Upper lobe of right lung (tissue), 1 donor: ENCODE measurements at places on chromosomes 13 and 19. TPM values are rescaled to one million over a fixed set of nuclear protein-coding genes. Genes with fewer than 3 reads are reported as not detected.

- no peak for DNase-seq
Measured at GRCh38 chr13:102680842-102681740, 13.8 kb downstream of the METTL21C start.

GRCh38 chr13:64591971-64592370, 2638.2 kb downstream of the PCDH9 start:
- no peak for DNase-seq

GRCh38 chr19:15253513-15253912, 21.3 kb upstream of the EPHX3 start:
- DNase-seq: no peak

GRCh38 chr13:64617231-64617630, 2612.9 kb downstream of the PCDH9 start:
- DNase-seq: no peak

GRCh38 chr19:54517483-54517882, 14.9 kb downstream of the LAIR2 start:
- DNase-seq: no peak

GRCh38 chr19:47447470-47448359, 24.0 kb downstream of the SLC8A2 start:
- peak; percentile 79 for DNase-seq

Gene ZNF30
- 4.8 TPM for total RNA-seq

Gene DAZAP1
- total RNA-seq: 98.7 TPM

Gene ZNF20
- 3.3 TPM for total RNA-seq

GRCh38 chr19:19477705-19478383, 37.5 kb downstream of the TSSK6 start:
- peak; percentile 76 for DNase-seq

- no peak for DNase-seq
Measured at GRCh38 chr19:32457571-32458158, 52.1 kb downstream of the DPY19L3 start.

DNA sequence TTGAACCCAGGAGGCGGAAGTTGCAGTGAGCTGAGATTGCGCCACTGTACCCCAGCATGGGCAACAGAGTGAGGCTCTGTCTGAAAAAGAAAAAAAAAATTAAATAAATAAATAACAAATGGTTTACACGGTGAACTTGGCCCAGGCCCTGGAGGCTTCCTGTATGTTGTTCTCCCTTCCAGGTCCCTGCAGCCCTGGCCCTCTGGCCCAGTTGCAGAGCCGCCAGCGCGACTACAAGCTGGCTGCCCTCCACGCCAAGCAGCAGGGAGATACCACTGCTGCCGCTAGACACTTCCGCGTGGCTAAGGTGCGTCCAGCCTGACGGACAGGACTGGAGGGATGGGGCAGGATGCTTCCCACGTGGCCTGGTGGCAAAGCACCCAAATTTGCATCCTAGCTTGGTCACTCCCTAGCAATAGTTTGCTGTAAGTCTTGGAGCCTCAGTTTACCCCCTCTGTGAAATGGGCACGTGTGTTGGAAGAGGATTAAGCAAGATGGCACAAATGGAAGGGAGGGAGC, 11.9 kb downstream of the CC2D1A start:
- no peak for DNase-seq

DNA sequence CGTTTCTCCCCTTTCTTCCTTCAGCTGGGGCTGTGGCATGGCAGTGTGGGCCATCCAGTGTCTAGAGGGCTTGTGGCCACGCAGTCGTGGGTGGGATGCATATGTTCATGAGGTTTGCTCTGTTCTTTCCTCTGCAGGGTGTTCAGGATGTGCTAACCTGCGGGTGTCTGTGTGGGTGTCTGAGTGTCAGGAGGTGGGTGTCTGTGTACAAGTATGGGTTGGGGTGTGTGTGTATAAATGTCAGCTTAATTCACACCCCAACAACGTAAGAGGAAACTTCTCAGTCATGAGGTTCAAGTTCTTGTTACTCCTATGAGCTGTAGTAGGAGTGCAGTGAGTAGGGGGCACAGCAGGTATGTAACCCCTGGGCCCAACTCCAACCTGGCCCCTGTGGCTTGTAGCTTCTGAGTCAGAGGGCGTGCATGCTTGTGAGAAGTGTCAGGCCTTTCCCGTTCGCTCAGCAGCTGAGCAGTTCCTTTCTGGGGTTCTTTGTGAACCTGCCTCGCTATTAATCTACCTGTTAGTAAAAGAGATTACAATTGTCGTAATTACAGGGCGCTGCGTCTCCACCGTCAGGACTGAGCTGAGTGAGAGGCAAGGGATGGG, 49.1 kb downstream of the NFIX start:
- no peak for DNase-seq

DNA sequence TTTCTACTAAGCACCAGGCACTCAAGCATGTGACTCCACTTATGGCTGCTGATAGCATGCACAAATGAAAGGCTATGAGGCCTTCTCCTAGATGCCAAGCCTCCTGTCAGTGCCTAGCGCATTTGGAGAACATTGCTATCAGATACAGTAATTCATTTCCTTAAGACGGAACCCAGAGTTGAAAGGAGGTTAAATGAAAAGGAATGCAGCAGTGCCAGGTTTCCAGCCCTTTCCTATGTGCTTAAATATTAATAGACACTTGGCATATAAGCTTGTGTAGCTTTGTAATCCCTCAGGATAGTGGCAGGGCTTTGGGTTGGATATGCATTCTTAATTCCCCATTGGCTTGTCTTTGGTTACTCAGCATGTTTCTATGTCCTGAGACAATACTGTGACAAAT, 140.1 kb upstream of the FRY start:
- no peak for DNase-seq

DNA sequence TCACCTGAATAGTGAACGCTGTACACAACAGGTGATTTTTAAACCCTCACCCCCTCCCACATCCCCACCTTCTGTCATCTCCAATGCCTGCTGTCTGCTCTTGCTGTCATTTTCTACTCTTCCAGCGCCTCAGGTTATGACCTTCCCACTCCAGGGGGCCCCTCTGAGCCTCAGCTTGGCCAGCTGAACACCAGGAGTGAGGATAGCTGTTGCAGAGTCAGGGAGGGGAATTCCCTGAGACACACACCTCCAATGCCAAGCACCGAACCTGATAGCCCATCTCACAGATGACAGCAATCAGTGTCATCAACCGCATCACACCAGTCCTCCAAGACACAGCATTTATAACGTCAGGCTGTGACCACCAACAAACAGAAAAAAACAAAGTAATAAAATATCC, 193.5 kb downstream of the ZNF536 start:
- DNase-seq: no peak

- no peak for DNase-seq
Measured at GRCh38 chr13:27500806-27501534, 50.6 kb upstream of the MTIF3 start.

Gene SPTBN4
- total RNA-seq: 1.5 TPM

- DNase-seq: no peak
Measured at GRCh38 chr13:28379371-28380083, 115.4 kb downstream of the FLT1 start.

Gene FPR3
- total RNA-seq: 41.0 TPM

DNA sequence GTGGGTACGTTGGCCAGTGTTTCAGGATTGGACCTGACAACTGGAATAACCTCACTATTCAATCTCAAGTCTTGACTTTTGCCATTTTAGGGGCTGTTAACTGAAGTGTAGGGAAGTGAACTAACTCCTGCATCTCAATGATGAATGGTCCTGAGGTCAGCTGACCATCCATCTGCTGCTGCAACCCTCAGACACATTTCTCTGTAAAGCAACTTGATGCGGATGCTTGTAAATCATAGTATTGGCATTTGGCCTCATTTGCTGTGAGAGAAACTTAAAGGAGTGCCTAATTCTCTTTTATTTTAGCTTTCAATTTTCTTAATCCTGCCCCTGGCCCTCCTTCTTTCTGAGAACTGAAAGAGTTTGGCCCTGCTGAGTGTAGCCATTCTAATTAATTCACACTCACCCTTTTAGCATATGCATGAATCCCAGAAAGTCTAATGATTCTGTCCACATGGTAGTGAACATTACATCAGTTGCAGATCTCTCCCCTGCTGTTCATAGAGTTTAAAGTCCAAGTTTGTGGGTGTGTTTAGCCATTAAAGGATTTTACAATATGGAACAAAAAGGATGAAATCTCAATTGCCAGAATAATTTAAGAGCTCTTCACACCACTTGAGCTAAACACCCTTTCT, 1531.4 kb upstream of the SLC10A2 start:
- DNase-seq: no peak

DNA sequence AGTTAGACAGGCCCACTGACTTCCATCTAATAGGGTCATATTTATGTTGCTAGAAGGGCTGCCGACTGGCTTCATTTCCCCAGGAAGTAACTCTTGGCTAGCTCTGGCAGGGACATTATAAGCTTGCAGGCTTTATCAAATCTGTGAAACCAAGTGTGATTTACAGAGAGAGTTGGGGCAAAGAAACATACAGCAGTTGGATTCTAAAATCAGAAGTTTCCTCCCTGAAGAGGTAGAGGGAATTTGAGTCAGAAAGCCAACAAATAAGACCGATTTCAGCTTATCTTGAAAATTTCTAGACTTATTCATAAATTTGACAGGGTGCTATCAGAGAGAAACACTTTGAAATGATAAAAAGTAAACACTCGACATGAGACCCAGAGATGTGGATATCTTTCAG, 407.8 kb downstream of the OLFM4 start:
- DNase-seq: no peak

DNA sequence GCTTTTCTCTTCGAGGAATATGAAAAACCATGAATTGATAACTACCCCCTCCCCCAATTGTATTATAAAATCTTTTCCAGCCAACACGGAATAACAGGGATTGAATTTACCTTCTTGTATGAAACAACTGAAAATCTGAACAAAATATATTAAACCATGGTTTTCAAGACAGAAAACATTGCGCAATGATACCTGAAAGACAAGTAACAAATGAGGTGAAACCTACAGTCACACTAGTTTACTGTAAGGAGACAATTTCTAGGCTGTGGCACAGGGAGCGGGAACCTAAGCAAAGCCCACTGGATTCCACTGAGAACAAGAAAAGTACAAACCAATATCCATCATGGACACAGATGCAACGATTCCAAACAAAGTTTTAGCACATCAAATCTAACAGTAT, 53.4 kb downstream of the ZNF283 start:
- DNase-seq: no peak

DNA sequence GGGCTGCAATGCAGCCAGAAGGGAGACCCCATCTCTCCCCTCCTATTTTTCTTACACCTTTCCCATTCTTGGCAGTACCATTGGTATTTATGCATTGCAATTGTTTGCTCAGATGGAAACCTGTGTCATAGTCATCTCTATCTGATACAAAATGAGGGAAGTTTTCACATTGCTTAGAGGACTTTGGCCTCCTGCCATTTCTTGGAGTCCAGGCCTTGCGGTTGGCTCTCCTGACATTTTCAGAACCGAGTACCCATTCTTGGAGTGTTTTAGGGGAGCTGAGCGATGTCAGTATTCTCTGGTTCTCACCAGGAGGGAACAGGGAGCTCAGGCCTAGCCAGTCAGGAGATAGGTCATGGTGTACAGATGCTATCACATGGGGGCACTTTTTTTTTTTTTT, 1.5 kb downstream of the SIN3B start:
- no peak for DNase-seq

Gene TMEM255B
- total RNA-seq: 43.6 TPM

- no peak for DNase-seq
Measured at GRCh38 chr13:48624016-48624415, 29.7 kb upstream of the CYSLTR2 start.

GRCh38 chr19:13830741-13831536, 35.7 kb downstream of the ZSWIM4 start:
- no peak for DNase-seq

Gene TEX101
- total RNA-seq: not detected

GRCh38 chr13:98842070-98842469, 89.6 kb upstream of the SLC15A1 start:
- DNase-seq: no peak

- no peak for DNase-seq
Measured at GRCh38 chr13:24147570-24147963, 13.0 kb upstream of the SPATA13 start.

- DNase-seq: no peak
Measured at GRCh38 chr13:33057019-33057780, 41.0 kb downstream of the KL start.

- DNase-seq: no peak
Measured at GRCh38 chr19:14346279-14346678, 35.0 kb upstream of the ADGRE5 start.

DNA sequence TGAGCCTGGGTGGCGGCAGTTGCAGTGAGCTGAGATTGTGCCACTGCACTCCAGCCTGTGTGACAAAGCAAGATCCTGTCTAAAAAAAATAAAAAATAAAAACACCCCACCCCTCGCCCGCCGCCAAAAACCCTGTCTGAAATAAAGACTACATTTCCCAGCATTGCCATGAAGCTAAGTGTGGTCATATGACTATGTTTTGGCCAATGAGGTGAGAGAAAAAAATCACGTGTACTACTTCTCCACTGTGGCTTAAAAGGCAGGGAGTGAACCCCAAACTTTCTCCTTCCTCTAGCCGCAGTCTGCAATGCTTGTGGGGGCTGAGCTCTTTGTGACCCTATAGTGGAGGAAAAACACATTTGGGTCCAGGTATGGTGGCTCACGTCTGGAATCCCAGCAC, 54.9 kb downstream of the COLGALT1 start:
- no peak for DNase-seq

DNA sequence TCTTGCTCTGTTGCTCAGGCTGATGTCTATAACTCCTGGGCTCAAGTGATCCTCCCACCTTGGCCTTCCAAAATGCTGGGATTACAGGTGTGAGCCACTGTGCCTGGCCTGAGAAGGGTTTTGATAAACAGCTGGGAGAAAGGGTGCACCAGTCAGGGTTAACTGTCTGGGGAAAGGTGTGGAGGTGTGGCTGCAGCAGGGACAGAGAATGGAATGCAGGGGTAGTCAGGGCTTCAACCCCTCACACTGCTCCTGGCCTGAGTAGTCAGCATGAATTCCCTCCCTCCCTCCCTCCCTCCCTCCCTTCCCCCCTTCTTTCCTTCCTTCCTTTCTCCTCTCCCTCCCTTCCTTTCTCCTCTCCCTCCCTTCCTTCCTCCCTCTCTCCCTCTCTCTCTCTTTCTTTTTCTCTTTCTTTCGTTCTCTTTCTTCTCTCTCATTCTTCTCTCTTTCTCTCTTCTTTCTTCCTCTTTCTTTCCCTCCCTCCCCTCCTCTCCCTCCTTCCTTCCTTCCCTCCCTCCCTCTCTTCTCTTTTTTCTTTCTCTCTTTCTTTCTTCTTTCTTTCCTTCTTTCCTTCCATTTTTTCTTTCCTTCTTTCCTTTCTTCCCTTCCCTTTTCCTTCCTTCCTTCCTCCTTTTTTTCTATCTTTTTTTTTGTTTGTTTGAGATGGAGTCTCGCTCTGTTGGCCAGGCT, 16.0 kb downstream of the MYO1F start:
- DNase-seq: no peak

DNA sequence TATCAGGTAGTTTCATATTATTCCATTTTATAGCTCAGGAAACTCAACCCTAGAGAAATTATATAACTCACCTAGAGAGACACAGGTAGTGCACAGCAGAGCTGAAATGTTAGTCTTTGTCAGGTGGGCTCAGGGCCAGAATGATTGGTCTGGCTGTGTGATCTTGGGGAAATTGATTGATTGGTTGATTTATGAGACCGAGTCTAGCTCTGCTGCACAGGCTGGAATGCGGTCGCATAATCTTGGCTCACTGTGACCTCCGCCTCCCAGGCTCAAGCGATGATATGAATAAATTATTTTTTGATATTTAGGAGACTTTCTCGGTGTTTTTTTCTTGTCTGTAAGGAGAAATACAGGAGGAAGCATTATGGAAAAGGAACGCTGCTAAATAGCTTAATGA, 239.9 kb upstream of the SLC10A2 start:
- no peak for DNase-seq
